ENCODE measurements at places on chromosomes 4 and X. TPM values are rescaled to one million over a fixed set of nuclear protein-coding genes. Genes with fewer than 3 reads are reported as not detected.

DNA sequence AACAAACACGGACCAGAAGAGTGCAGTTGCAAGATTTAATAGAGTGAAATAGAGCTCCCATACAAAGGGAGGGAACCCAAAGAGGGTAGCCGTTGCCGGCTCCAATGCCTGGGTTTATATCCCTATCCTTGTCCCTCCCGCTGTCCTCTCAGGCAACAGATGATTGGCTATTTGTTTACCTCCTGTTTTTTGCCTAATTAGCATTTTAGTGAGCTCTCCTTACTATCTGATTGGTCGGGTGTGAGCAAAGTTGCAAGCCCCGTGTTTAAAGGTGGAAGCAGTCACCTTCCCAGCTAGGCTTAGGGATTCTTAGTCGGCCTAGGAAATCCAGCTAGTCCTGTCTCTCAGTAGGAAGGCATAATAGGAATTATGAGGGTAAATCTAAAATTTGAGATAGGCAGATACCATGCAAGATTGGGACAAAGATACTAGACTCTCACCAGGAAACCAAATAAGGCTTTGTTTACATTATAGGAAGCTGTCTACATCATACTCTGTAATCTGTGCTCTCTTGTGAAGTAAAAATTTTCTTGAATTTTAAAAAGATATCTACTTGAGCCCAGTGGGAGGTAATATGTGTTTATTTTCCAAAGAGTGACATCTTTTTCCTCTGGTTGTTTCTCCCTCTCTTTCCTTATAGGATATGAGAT lies 65.9 kb downstream of the ATP10D start:
- no peaks in the 10 kb centered on the region for H3K27me3 ChIP-seq
- DNase-seq: no peak
- H3K4me1 ChIP-seq: peaks cover 2% of the 10 kb centered on the region
- no peak overlapping the region for H3K27ac ChIP-seq
- no peak overlapping the region for H3K4me3 ChIP-seq
- H3K36me3 ChIP-seq: peaks cover 2% of the 10 kb centered on the region

- peaks cover 5% of the 10 kb centered on the region for H3K4me1 ChIP-seq
- H3K4me3 ChIP-seq: no peak overlapping the region
- H3K27ac ChIP-seq: no peak overlapping the region
- no peaks in the 10 kb centered on the region for H3K36me3 ChIP-seq
Measured at GRCh38 chrX:23896981-23897380, 10.8 kb downstream of the APOO start.

DNA sequence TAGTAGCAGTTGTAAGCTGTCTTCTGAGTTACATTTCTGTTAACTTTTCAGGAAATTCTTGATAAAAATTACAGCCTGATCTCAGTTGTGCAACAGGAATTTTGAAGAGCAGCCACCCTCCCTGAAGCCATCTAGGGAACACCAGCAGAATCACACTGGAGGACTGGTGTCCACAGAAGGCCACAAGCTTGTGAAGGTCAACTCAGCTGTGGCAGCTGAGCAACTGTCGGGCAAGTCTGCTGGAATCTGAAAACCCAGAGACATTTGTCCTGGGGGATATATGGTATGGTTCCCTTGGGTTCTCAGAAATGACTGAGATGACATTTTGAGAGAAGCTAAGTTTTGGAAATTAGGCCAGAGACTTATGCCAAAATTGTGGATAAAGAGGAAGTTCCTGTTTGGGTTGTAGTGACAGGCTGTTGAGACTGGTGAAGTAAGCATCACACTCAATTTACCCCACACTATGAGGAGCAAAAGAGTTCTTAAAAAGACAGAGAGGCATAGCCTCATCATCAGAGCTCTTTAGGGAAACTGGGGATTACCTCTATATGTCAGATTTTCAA lies 78.1 kb upstream of the TNIP3 start:
- H3K27ac ChIP-seq: no peak overlapping the region
- H3K4me1 ChIP-seq: no peaks in the 10 kb centered on the region
- no peaks in the 10 kb centered on the region for H3K36me3 ChIP-seq
- no peak for DNase-seq
- H3K27me3 ChIP-seq: no peaks in the 10 kb centered on the region
- H3K4me3 ChIP-seq: no peak overlapping the region

DNA sequence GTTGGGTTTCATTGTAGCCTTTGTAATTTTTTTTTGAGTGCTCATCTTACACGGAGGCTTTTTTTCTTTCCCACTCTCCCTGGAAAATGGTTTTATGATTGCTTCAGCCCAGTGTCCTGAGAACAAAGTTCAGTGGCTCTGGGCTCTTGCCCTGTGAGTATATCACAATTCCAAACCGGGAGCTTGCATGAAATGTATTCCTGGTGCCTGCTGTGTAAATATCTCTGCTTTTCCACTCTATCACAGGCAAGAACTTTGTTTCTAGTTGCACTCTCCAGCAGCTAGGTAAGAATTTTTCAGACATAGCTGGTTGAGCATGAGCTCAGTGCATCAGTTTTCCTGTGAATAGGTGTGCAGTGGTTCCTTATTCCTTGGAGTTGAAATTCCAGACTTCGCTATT lies 60.8 kb downstream of the SUPT20HL2 start:
- DNase-seq: no peak
- no peaks in the 10 kb centered on the region for H3K4me1 ChIP-seq
- no peak overlapping the region for H3K27ac ChIP-seq
- no peak overlapping the region for H3K4me3 ChIP-seq
- H3K36me3 ChIP-seq: no peaks in the 10 kb centered on the region
- no peaks in the 10 kb centered on the region for H3K27me3 ChIP-seq

DNA sequence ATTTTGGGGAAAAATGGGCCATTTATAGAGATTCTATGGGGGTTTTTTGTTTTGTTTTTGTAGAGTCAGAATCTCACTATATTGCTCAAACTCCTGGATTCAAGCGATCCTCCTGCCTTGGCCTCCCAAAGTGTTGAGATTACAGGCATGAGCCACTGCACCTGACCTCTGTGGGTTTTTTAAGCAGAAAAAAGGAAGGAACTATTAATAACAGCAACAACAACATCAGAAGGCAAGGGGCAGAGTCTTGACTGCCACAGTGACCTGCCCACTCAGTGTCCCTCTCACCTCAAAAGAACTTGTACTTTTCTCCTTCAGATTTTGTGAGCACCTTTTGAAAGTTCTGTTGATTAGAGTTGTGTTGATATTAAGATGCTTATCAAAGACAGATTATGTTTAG lies 48.1 kb downstream of the FNIP2 start:
- H3K27ac ChIP-seq: no peak overlapping the region
- DNase-seq: no peak
- no peaks in the 10 kb centered on the region for H3K36me3 ChIP-seq
- no peak overlapping the region for H3K4me3 ChIP-seq
- H3K27me3 ChIP-seq: no peaks in the 10 kb centered on the region
- H3K4me1 ChIP-seq: no peaks in the 10 kb centered on the region

DNA sequence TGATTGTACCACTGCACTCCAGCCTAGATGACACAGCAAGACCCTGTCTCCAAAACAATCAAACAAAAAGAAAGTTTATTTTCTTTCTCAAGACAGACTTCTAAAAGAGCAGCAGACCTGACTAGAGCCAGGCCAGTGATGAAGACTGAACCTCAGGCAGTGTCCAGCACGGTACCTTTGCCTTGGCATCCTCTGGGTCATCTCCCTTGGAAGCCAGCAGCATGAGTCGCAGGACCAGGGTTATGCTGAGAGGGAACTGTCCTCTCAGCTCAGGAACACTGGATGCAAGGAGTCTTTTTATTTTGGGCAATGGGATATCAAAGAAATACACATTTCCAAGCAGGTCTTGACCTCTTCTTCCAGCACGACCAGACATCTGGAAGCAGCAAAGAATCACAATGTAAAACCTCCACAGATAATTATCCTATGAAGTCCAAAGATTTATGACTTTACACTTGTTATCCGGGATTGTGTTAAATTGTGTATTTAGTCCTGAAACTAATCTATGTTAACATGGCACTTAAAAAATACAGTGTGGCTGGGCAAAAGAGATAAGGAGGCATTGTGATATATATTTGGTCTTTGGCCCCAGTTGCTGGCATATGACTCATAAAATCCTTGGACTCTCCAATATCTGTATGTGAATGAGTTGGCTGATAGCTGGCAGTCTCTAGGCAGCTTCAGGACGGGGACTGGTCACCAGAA lies 66.0 kb upstream of the DDX60 start:
- peaks cover 2% of the 10 kb centered on the region for H3K4me1 ChIP-seq
- no peak overlapping the region for H3K4me3 ChIP-seq
- DNase-seq: no peak
- H3K36me3 ChIP-seq: peaks cover 2% of the 10 kb centered on the region

- DNase-seq: no peak
- H3K4me3 ChIP-seq: no peak overlapping the region
- no peaks in the 10 kb centered on the region for H3K36me3 ChIP-seq
- H3K4me1 ChIP-seq: no peaks in the 10 kb centered on the region
- no peaks in the 10 kb centered on the region for H3K27me3 ChIP-seq
Measured at GRCh38 chr4:57877047-57877458, 766.9 kb upstream of the IGFBP7 start.

TNIP2 gene
- total RNA-seq: 61.9 TPM

TMPRSS11A gene
- not detected for total RNA-seq

FRMPD3 gene
- total RNA-seq: under 0.01 TPM

Measured in fibroblast of lung (primary cell).